ENCODE measurements at places on chromosomes 12 and 14. TPM values are rescaled to one million over a fixed set of nuclear protein-coding genes. Genes with fewer than 3 reads are reported as not detected.

The NGB gene
- not detected for total RNA-seq

The HOXC4 gene
- 0.71 TPM for total RNA-seq

The RNASE7 gene
- not detected for total RNA-seq

The KERA gene
- total RNA-seq = not detected

The LRP1 gene
- total RNA-seq = 338 TPM

The ALG10B gene
- 10.6 TPM for total RNA-seq

The MIPOL1 gene
- total RNA-seq = 49.9 TPM

The KRT85 gene
- total RNA-seq = not detected

The TSPAN19 gene
- 13.7 TPM for total RNA-seq

The FZD10 gene
- total RNA-seq = 1.8 TPM

The SLC25A21 gene
- total RNA-seq = 0.58 TPM

The SSPN gene
- 11.4 TPM for total RNA-seq

DNA sequence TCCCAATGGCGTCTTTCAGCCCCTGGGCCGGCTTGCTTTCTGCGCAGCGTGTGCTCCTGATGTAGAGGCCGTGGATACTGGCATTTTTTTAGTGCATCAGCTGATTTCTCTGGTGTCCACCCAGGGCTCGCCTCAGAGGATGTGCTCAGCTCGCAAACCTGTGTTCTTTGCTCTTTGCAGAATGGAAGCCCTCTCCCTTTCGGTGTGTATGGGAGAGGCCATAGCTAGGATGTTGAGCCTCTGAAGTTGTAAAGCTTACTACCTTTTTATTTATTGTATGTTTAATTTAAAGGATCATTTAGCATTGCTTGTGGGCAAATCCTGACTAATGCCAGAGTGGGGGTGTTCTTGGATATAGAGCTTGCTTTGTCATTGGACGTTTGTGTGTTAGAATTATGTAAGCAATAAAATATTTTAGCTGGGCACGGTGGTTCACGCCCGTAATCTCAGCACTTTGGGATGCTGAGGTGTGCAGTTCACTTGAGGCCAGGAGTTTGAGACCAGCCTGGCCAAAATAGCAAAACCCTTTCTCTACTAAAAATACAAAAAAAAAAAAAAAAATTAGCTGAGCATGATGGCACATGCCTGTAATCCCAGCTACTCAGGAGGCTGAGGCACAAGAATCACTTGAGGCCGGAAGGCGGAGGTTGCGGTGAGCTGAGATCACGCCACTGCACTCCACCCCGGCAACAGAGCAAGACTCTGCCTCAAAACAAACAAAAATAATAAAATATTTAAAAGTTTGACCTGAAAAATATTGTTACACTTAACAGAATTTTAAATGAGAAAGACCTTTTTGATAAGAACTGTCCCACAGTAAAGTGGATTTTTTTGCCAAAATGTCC, 52.6 kb upstream of the MMP17 start:
- no peak for DNase-seq
- no peak overlapping the region for H3K4me3 ChIP-seq
- H3K27ac ChIP-seq = no peak overlapping the region
- H3K27me3 ChIP-seq = no peaks in the 10 kb centered on the region

- no peaks in the 10 kb centered on the region for H3K27me3 ChIP-seq
- no peak for DNase-seq
- H3K4me3 ChIP-seq = no peak overlapping the region
- no peak overlapping the region for H3K27ac ChIP-seq
- H3K36me3 ChIP-seq = no peaks in the 10 kb centered on the region
Measured at GRCh38 chr12:104486363-104486750, 29.6 kb downstream of the CHST11 start.

DNA sequence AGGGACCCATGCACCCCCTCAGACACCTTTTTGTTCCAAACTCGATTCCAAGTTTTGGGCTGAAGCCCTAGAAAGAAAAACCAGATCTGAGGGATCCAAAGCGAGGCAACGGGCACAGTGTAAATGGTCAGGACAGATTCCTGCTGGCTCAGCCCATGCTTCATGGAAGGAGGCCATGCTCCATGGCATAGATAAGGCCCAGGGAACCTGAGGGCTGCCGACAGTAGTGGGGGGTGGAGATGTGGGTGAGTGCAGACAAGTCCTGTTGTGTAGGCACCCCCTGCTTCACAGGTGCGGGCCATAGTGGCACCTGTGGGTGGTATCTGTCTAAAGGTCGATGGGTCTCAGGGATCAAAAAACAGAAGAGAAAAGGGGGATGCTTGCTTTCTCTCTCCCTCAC, 42.1 kb downstream of the TNFAIP2 start:
- no peak overlapping the region for H3K4me3 ChIP-seq
- DNase-seq = no peak
- no peaks in the 10 kb centered on the region for H3K27me3 ChIP-seq
- H3K4me1 ChIP-seq = no peaks in the 10 kb centered on the region
- no peak overlapping the region for H3K27ac ChIP-seq

- no peaks in the 10 kb centered on the region for H3K27me3 ChIP-seq
- no peaks in the 10 kb centered on the region for H3K36me3 ChIP-seq
- peaks cover 46% of the 10 kb centered on the region for H3K4me1 ChIP-seq
- H3K4me3 ChIP-seq = no peak overlapping the region
Measured at GRCh38 chr14:24815543-24815942, 181.6 kb upstream of the GZMB start.

GRCh38 chr12:104011253-104011652, 38.7 kb downstream of the GLT8D2 start:
- peak overlapping the region; percentile 67 for H3K27ac ChIP-seq
- no peak overlapping the region for H3K4me3 ChIP-seq
- H3K4me1 ChIP-seq = no peaks in the 10 kb centered on the region
- H3K36me3 ChIP-seq = peaks cover 11% of the 10 kb centered on the region
- no peaks in the 10 kb centered on the region for H3K27me3 ChIP-seq

DNA sequence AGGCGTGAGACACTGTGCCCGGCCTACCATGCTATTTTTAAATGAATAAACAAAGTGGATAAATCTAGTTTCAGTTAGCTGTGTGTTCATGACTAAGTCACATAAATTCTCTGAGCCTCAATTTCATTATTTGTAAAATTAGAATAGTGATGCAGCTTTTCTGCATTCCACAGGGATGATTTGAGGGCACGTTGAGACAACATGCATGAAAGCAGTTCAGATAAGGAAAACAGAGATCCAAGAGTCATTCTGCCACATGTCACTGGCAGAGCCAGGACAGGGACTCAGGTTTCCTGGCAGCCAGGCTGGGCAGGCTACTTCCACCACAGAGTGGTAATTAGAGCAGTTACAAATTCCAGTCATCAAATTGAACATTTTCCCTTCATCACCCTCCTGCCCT, 2.9 kb upstream of the PPP4R4 start:
- no peaks in the 10 kb centered on the region for H3K27me3 ChIP-seq
- DNase-seq = no peak
- H3K36me3 ChIP-seq = no peaks in the 10 kb centered on the region
- no peaks in the 10 kb centered on the region for H3K4me1 ChIP-seq
- H3K4me3 ChIP-seq = no peak overlapping the region
- no peak overlapping the region for H3K27ac ChIP-seq

DNA sequence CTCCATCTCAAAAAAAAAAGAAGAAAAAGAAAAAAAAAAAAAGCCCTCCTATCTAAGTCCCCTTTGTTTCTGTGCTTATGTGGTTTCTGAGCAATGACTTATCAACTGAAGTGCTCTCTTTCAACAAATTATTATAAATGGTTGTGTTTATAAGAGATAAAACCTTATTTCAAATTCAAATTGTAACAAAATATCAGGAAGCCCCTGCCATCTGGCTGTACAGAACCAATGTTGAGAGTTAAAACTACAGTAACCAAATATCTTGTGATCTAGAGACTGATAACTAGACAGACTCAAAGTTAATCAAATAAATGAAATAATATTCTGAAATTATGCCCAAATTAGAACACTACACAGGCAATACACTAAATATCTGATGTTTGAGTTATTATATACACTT, 143.0 kb upstream of the CPNE8 start:
- H3K4me1 ChIP-seq = peaks cover under 1% of the 10 kb centered on the region
- DNase-seq = no peak
- no peak overlapping the region for H3K27ac ChIP-seq
- H3K36me3 ChIP-seq = no peaks in the 10 kb centered on the region

GRCh38 chr14:30016002-30016401, 88.4 kb upstream of the PRKD1 start:
- H3K4me3 ChIP-seq = no peak overlapping the region
- H3K36me3 ChIP-seq = no peaks in the 10 kb centered on the region
- H3K4me1 ChIP-seq = no peaks in the 10 kb centered on the region
- no peaks in the 10 kb centered on the region for H3K27me3 ChIP-seq

GRCh38 chr14:102859911-102860310, 62.6 kb upstream of the AMN start:
- H3K4me3 ChIP-seq = no peak overlapping the region
- no peaks in the 10 kb centered on the region for H3K4me1 ChIP-seq
- no peak for DNase-seq
- H3K27me3 ChIP-seq = no peaks in the 10 kb centered on the region
- H3K27ac ChIP-seq = no peak overlapping the region

- no peaks in the 10 kb centered on the region for H3K36me3 ChIP-seq
- no peaks in the 10 kb centered on the region for H3K4me1 ChIP-seq
- DNase-seq = no peak
- no peak overlapping the region for H3K4me3 ChIP-seq
- H3K27me3 ChIP-seq = no peaks in the 10 kb centered on the region
Measured at GRCh38 chr14:39957290-39957689, 525.1 kb upstream of the FBXO33 start.

DNA sequence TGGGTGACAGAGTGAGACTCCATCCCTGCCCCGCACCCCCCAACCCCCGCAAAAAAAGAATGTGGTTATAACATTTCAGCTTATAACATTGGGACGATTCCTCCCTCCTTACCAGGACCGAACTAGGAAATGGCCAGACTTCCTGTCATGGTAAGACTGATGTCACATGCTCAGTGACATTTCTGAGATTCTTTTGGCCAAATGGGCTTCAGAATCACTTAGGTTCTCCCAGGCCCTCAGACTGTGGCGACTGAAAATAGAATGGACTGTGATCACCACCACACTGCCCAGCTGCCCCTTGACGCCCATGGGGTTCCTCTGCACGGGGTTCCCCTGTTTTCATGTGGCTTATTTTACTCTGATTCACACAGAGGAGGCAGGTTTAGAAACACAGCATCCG, 115.0 kb upstream of the EVL start:
- H3K4me1 ChIP-seq = peaks cover 4% of the 10 kb centered on the region
- H3K27ac ChIP-seq = no peak overlapping the region

- DNase-seq = no peak
- H3K27me3 ChIP-seq = no peaks in the 10 kb centered on the region
- no peak overlapping the region for H3K27ac ChIP-seq
- no peak overlapping the region for H3K4me3 ChIP-seq
- H3K4me1 ChIP-seq = no peaks in the 10 kb centered on the region
- H3K36me3 ChIP-seq = no peaks in the 10 kb centered on the region
Measured at GRCh38 chr12:43930032-43930431, 94.2 kb downstream of the TMEM117 start.

DNA sequence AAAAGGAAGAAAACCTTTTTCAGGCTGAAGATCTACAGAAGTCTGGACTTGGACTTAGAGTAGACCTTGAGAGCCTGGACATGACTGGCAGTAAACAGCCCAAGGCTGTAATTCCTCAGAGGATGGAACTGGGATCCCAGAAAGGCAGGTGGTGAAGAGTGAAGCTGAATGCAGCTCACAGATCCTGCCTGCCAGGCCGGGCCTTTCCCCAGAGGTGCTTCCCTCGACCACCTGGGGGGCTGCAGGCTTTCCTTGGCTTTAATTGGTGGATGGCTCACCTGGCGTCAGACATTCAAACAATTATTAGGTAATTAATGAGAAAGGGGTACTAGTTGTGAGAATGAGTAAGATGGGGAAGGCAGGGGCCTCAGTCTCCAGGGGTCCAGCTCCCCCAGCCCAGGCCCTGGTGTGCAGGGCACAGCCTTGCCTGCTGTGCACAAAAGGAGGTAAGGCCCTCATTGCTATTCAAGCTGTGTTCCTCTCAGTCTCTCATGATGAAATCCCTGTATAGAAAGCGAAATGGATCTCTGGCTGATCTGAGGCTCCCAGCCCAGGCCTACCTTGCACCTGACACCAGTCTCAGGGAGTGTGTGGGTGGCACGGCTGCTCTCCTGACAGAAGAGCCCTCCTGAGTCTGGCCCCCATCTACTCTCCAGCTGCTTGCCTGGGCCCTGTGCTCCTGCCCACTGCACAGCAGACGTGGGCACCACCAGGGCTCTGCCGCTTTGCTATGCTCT, 63.0 kb upstream of the TCL1A start:
- H3K4me1 ChIP-seq = no peaks in the 10 kb centered on the region
- H3K4me3 ChIP-seq = no peak overlapping the region
- no peaks in the 10 kb centered on the region for H3K36me3 ChIP-seq
- H3K27me3 ChIP-seq = no peaks in the 10 kb centered on the region
- no peak overlapping the region for H3K27ac ChIP-seq

GRCh38 chr12:88856201-88856600, 275.9 kb upstream of the KITLG start:
- no peak overlapping the region for H3K4me3 ChIP-seq
- H3K4me1 ChIP-seq = peaks cover 8% of the 10 kb centered on the region
- no peaks in the 10 kb centered on the region for H3K36me3 ChIP-seq
- DNase-seq = peak; percentile 23

- no peaks in the 10 kb centered on the region for H3K27me3 ChIP-seq
- DNase-seq = no peak
- H3K27ac ChIP-seq = no peak overlapping the region
- H3K4me3 ChIP-seq = no peak overlapping the region
- no peaks in the 10 kb centered on the region for H3K4me1 ChIP-seq
Measured at GRCh38 chr12:83317595-83317994, 630.9 kb downstream of the TMTC2 start.

GRCh38 chr12:128314611-128315010, 47.6 kb downstream of the TMEM132C start:
- H3K4me3 ChIP-seq = no peak overlapping the region
- no peaks in the 10 kb centered on the region for H3K27me3 ChIP-seq
- no peaks in the 10 kb centered on the region for H3K36me3 ChIP-seq
- H3K27ac ChIP-seq = no peak overlapping the region

GRCh38 chr14:53306911-53307310, 153.8 kb upstream of the DDHD1 start:
- H3K4me3 ChIP-seq = no peak overlapping the region
- H3K27me3 ChIP-seq = no peaks in the 10 kb centered on the region
- peaks cover 25% of the 10 kb centered on the region for H3K4me1 ChIP-seq
- H3K36me3 ChIP-seq = no peaks in the 10 kb centered on the region
- H3K27ac ChIP-seq = no peak overlapping the region

DNA sequence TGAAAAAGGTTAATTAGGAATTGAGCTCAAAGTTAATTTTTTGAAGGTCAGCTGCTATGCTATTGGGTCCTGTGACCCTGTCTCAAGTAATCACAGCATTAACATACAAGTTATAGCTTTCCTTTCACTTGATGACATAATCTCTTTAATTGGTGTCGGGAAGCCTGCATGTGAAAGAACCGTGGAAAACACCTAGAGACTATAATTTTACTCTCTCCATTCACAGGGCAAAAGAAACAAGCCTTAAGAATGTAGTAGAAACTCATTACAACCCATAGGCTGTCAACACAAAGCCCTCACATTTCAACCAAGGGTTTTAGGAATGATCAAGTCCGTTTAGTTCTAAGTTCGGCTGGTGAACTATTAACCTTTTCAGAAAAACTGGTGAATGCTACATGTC, 104.4 kb downstream of the PPM1A start:
- H3K36me3 ChIP-seq = no peaks in the 10 kb centered on the region
- no peaks in the 10 kb centered on the region for H3K27me3 ChIP-seq

- no peak overlapping the region for H3K4me3 ChIP-seq
- peak overlapping the region; percentile 82 for H3K27ac ChIP-seq
- H3K36me3 ChIP-seq = no peaks in the 10 kb centered on the region
- H3K27me3 ChIP-seq = no peaks in the 10 kb centered on the region
- peak; percentile 87 for DNase-seq
Measured at GRCh38 chr14:54627540-54628363, 60.8 kb downstream of the SAMD4A start.

- no peaks in the 10 kb centered on the region for H3K4me1 ChIP-seq
- no peaks in the 10 kb centered on the region for H3K27me3 ChIP-seq
- no peak for DNase-seq
- H3K36me3 ChIP-seq = no peaks in the 10 kb centered on the region
- H3K27ac ChIP-seq = no peak overlapping the region
Measured at GRCh38 chr14:66842911-66843512, 335.1 kb downstream of the GPHN start.

Data from lung (tissue), 17 donors.